ENCODE measurements at places on chromosomes 7 and 10. TPM values are rescaled to one million over a fixed set of nuclear protein-coding genes. Genes with fewer than 3 reads are reported as not detected.

Gene ANXA8
- total RNA-seq, result 0.77 TPM

Gene DMBT1
- total RNA-seq, result not detected

Gene MYH16
- total RNA-seq, result not detected

Gene PRLHR
- not detected for total RNA-seq

Gene HOXA1
- 3.3 TPM for total RNA-seq

Gene INA
- total RNA-seq, result 0.12 TPM

Gene CDK6
- total RNA-seq, result 33.2 TPM

Gene AEBP1
- 74.7 TPM for total RNA-seq

Gene HECW1
- total RNA-seq, result 0.35 TPM

Gene LIPN
- total RNA-seq, result not detected

Gene VWDE
- not detected for total RNA-seq

Gene GFRA1
- total RNA-seq, result 1.6 TPM

Gene GIMAP7
- not detected for total RNA-seq

Gene LMOD2
- not detected for total RNA-seq
